Activated CD8-positive, alpha-beta memory T cell treated with anti-CD3 and anti-CD28 coated beads for 1 hour (primary cell): ENCODE measurements at places on chromosomes 1 and 21.

- DNase-seq: no peak
Measured at GRCh38 chr1:107363154-107363553, 222.3 kb downstream of the NTNG1 start.

- DNase-seq: no peak
Measured at GRCh38 chr1:11693024-11693590, 1.6 kb downstream of the DRAXIN start.

GRCh38 chr1:183270541-183271141, 84.6 kb downstream of the LAMC2 start:
- no peak for DNase-seq

DNA sequence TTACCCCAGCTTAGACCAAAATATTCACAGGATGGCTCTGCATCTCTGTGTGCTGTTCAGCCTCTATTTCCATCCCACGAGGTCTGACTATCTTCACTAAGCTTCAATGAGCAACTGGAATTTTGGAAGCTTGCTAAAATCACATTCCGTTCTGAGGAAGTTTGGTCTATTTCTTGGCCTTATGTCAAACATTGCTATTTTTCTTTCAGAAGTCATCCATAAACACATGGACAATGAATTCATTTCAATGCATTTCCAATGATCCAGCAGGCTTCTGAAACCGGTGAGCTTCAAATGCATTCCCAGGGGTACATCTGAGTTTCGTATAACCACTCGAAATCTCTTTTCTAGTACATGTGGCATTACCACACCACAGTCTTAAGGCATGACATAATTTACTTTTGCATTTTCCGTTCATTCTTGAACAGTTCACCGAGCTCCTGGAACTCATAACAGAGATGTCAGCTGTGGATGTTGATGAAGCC, 294.1 kb upstream of the KAZN start:
- no peak for DNase-seq

DNA sequence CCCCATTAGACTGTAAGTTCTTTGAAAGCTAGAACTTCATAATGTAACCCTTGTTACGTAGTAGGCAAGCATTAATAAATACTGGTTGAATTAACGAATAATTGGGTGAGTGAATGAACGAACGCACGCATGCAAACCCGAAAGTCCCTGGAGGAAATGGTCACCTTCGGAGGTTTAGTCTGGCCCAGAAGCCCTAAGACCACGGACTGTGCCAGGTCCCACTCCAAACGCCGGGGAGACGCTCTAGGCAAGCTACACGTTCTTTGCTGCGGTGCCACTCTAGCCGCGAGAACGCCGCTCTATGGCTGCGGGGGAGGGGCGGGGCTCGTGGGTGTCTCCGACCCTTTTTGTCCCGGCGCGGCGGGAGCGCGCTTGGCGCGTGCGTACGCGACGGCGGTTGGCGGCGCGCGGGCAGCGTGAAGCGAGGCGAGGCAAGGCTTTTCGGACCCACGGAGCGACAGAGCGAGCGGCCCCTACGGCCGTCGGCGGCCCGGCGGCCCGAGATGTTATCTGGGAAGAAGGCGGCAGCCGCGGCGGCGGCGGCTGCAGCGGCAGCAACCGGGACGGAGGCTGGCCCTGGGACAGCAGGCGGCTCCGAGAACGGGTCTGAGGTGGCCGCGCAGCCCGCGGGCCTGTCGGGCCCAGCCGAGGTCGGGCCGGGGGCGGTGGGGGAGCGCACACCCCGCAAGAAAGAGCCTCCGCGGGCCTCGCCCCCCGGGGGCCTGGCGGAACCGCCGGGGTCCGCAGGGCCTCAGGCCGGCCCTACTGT, at the start of gene KDM1A:
Gene KDM1A, plus strand, starts transcription at position 375 of the 769 bp plus-strand sequence. Its CDS starts 129 bp downstream, at position 504.
- peak; percentile 95 for DNase-seq

- no peak for DNase-seq
Measured at GRCh38 chr1:1332774-1333480, 1.8 kb downstream of the TAS1R3 start.

DNA sequence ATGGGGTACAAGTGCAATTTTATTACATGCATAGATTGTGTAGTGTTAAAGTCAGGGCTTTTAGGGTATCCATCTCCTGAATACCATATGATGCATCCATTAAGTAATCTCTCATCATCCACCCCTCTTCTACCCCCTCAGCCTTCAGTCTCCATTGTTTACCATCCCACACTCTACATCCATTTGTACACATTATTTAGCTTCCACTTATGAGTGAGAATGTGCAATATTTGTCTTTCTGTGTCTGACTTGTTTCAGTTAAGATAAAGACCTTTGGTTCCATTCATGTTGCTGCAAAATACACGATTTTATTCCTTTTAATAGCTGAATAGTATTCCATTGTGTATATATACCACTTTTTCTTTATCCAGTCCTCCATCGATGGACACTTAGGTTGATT, 222.5 kb upstream of the USP24 start:
- no peak for DNase-seq

DNA sequence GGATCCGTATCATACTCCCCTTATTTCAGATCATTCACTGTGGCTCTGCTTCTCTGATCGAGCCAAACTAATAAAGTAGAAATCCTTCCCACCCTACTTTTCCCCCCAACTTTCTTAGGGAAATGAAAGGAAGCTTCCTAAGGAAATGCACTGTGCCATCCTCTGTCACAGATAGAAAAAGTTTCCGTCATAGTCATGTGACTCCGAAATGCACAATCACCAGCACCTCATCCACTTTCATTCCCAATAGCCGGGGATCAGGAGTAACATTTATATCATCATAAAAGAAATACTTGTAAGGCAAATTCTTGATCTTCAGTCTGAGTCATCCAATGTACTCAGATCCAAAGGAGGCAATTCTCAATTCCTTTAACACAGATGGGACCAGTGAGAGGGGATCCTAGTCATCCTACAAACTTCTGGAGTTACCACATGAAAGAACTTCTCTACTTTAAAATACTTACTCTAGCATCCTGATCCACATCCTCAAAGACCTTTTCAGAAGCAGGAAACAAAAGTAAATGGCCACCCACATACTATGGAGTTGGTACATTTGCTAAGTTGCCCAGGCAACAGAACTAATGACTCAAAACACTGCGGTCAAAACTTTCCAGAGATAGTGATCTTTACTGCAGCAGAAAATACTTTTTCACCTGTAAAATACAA, 97.8 kb upstream of the ZC3H11B start:
- DNase-seq: no peak

DNA sequence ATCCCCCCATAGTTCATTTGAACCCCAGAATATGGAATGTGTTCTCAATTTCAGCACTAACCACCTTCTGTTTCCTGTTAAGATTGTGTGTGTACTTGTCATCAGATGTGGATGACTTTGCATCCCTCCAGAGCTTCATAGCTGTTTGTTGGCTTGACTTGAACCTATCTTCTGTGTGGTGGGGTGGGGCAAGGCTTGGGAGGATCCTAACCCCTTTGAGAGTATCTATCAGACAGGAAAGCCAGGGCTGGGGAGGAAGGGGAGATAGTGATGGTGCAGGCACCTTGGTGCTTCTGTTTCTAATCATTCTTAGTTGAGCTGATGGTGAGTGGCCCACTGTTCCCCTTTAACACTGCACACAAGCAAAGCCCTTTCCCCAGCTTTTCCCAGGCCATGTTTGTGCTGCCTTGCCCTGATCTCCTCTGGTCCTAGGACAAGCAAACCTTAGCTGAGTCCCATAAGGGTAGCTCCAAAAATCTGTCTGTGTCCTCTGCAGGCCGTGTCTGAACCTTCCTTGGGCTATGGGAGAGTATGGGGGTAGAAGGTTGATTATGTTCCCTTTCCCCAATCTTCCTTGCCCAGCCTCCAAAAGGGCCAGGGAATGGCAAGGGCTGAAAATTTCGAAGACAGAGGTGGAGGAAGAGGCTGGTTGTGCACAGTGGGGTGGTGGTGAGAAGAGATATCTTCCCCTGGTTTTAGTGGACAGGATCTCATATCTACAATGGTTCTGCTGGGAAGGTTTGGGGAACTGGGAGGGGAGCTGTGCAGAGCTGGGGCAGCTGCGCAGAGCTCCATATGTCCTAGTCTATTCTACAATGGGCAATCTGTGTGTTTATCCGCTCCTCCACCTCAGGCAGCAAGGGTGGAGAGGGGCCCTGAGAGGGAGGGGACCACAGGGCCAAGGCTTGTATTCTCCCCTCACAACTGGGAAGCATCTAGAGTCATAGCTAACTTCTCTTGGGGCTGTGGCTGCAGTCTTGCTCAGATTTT, 1.4 kb downstream of the NHLH1 start:
- DNase-seq: no peak

GRCh38 chr1:243549791-243550190, 293.9 kb downstream of the SDCCAG8 start:
- DNase-seq: no peak

DNA sequence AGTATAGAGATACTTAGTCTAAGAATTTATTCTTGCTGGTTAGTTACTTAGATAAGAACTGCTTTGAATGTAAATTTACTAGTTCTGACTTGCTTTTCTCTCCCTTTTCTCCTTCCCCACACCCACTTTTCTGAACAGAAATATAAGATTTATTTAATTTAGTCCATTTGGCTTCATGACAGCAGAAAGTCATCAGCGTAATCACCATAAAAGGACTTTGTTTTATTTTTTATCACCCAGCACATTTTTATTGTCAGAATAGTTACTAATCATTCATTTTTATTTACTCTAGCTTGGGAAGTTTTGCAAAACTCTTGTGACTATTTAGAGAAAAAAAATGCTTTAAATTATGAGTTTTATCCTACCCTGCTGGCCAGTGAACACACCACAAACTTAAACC, 197.2 kb downstream of the CHRM3 start:
- no peak for DNase-seq

GRCh38 chr1:226643177-226643576, 94.6 kb downstream of the STUM start:
- peak; percentile 44 for DNase-seq

DNA sequence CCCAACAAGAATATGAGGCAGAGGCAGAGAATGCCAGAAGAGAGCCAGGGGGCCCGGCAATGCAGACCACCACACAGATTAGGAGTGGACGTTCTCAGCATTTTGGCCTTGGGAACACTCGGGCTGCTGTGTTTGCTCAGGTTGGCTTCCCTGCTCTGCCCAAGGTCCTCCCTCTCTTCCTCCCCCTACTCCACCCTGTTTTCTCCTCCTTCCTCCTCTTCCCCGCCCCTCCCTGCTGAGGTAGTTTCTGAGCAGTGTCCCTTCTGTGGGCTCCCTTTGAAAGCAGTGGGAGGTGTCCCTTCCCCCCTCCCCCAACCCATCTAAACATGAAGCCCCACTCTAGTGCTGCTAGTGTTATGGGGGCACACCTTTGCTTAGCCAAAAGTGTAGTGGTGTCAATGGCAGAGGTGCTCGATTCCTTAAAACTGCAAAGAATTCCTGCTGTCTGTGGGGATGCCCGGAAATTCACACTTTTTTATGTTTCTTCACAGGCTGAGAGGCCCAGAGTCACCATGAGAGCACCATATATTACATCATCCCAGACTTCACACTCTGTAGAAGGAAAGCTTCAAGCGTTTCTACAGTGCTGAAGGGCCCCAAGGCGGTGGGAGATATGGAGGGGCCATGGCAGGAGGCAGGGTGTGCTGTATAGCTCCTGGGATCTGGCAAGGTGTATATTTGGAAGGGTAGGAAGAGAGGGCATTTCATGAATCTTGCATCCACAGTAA, at the start of gene HHIPL2:
Gene HHIPL2, minus strand, starts transcription at position 161 of the 728 bp plus-strand sequence. Its CDS starts 60 bp downstream, at position 101.
- DNase-seq: no peak

GRCh38 chr1:210288116-210288515, 40.6 kb upstream of the HHAT start:
- no peak for DNase-seq

GRCh38 chr1:241962153-241962552, 4.6 kb downstream of the BECN2 start:
- DNase-seq: no peak

DNA sequence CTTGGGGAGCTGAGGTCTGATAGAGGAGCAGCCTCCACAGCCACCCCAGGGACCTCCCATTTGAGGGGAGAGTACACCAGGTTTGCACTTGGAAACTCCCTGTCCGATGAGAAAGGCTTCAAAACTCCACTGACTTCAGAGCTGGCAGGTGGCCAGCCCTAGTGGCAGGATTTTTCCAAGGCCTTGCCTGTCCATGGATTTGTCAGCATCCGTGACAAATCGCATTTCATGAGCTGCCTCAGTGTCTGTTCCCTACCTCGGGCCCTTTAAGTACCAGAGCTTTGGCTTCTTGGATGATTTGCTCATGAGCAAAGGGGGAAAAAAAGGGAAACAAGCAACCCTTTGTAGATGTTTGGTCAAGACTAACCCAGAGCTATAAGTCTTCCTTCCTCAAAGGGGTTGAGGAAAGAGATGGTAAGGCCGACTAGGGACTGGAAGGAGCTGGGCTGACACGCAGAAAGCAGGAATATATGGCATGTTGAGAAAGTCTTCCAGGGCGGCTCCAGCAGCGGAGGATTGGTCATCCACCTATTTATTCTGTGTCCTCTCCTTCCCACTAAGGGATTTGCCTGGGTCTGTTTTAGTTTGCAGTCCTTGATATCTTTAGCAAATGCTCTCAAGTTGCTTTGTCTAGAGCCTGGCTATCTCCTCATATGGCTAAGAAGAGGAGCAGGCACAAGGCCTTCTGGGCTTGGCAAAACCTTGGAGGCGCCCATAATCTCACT, 2.7 kb upstream of the HSPG2 start:
- DNase-seq: no peak

DNA sequence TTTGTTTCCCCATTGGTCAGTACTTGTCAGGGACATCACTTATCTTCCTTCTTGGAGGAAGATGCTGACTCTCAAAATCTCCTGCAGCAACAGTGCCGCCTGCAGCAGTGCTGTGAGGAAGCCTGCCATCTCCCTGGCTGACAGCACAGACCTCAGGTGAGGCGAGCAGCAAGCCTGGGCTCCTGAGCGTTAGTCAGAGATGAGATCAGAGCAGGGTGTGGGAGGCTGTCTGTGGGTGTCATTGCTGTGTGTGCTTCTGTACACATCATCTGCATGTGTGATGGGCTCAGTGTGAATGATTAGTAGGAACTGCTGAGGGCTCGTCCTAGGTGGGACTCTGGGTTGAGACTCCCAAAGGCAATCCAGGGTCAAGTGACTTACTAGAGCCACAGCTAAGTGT, 6.1 kb downstream of the STRIP1 start:
- DNase-seq: no peak

- DNase-seq: no peak
Measured at GRCh38 chr1:107926436-107927080, 38.4 kb downstream of the VAV3 start.

GRCh38 chr1:204296431-204296988, 63.2 kb downstream of the PLEKHA6 start:
- DNase-seq: no peak

DNA sequence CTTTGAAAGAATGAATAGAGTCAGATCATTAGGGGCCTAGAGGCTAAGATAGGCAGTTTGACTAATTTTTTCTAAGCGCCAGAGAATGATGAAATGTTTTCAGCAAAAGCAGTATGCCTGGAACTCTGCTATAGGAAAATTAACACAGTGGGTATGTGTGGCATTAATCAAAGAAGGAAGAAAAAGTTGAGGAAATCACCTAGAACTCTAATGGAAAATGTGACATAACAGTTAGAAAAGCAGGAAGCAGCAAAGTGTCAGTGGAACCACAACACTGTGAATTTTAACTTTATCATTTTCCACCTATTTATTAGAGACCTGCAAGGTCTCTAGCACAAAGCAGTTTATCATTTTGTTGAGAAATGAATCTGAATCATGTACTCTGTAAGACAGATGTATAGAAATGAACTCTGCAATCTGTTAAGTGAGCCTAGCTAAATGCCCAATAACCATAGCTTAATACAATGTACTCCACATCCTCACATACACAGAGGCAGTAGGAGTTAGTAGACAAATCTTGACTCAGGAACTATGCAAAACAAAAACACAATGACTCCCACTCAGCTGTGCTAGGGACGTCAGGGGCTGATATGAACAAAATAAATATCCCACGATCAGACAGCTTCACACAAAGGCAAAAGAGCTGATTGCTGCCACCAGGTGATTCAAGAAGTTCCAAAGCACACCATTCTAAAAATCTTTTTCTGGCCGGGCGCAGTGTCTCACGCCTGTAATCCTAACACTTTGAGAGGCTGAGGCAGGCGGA, 500.7 kb upstream of the NFIA start:
- DNase-seq: no peak
